Right atrium auricular region (tissue), 2 donors: ENCODE measurements at places on chromosomes 12 and 14. TPM values are rescaled to one million over a fixed set of nuclear protein-coding genes. Genes with fewer than 3 reads are reported as not detected.

DNA sequence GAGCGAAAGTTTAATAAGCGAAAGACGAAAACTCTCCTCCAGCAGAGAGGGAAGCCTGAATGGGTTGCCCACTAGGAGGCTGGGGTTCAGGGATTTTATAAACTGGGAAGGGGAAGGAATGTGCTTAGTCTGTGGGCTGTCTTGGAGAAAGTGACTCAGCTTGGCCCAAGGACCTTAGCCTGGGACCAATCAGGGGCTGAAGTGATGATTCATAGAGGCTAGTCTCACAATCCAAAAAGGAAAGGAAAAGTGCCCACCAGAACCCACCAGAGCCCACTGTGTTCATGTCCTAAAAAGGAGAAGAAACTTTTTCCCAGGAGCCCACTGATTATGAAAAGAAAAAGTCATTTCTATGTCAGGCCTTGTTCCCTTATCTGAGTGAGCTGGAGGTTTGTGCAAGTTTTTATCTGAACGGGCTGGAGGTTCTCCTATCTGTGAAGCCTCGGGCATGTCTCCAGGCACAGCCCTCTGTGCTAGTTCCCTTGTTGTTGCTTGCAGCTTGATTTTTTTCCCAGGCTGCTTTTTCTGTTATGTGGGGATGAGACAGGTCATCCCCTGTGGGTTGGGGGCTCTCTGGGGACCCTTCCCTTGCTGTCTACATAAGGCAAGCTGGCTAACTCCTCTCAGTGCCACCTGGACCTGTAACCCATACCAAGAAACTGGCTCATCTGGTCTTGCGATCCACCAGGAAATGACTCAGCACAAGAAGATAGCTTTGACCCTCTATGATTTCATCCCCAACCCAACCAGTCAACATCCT, 8.3 kb upstream of the GOLGA5 start:
- peak; percentile 82 for DNase-seq

DNA sequence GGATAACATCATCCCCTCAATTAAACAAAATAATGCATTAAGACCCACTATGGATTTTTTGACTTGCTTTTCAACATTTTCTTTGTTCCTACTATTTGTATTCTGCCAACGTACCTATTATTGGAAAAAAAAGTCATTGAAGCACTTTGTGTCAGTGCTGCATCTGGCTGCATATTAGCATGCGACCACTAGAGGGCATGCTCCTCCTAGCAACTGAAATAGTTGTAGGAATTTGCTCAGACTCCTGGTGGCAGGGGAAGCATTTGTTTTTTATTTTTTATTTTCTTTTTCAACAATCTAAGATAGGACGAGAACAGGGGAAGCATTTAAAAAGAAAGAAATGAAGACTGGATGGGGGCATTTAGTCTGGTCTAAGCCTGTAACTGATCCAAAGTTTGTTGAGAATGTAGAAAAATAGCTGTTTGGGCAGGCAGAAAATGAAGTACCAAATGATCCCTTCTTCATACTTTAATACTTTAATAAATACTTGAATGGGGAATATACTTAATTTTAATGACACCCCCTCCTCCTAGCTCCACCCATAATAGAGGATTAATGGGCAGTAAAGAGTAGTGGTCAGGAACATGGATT, 14.5 kb upstream of the CLEC4A start:
- DNase-seq: peak; percentile 81

DNA sequence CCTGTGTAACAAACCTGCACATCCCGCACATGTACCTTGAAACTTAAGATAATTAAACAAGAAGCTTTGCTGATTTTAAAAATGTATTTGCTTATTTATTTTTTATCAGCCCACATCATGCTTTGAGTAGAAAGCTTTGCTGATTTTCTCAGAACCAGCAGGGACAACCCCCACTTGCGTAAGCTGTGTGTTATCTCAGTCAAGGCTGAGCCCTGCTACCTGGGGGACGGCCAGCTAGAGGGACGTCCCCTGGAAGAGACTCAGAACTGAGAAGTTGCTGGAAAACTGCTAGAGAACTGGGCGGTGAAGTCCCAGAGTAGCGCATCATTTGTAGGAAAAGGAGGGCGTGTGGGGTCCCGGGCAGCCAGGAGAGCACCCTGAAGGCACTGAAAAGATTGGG, 4.1 kb upstream of the PLEK2 start:
- DNase-seq: no peak

DNA sequence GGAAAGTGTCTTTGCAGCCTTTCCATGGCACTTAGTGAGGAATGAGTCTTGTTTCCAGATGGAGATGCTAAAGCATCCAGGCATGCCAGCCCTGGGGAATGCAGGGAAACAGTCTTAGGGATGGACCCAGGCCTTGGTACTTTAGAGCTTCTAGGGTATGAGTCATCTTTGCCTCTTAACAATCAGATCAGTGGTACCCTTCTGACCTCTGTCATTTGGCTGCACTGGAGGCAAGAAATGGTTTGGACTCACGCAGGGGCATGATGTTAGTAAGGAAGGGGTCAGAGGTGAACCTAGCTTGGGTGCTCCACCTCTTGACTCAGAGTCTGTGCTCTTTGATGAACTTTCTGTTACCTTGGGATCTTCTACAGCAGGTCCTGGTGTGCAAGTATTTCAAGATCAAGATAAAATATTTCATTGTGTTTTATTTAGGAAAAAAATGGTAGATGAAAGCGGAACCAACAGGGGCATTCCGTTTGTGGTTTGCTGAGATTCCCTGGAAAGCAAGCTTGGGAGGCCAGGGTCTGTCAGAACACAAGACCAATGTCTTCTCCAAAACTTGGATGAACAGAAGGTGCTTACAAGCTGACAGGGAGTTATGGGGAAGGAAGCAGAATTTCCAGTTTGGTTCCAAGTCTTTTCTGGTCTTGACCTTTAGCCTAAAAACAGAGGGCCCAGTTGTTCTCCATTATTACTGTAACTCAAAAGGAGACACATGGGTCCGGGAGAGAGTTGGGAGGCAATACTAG, 216.2 kb downstream of the ZFP36L1 start:
- DNase-seq: no peak

DNA sequence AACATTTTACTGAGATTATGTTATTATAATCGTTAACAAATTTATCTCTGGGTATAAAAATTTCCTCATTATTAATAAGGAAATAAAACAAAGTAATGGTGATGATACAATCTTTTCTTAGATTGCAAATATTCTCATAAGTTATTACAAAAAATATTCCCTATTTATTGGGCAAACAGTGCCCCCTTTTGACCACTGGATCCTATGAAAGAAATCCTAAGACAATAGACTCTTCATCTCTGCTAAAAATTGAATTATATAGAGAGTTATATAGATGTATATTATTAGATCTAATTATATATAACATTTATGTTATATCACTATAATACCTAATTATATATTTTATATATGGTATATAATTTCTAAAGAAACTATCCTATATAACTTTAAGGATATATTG, 94.2 kb upstream of the FGD4 start:
- no peak for DNase-seq

- DNase-seq: no peak
Observed at GRCh38 chr12:80946591-80946990, 8.9 kb upstream of the LIN7A start.

- DNase-seq: no peak
Observed at GRCh38 chr14:51873221-51873893, 12.9 kb downstream of the GNG2 start.

GRCh38 chr12:75581515-75581914, 70.1 kb upstream of the KRR1 start:
- no peak for DNase-seq

REP15 gene
- 3.1 TPM for total RNA-seq

DNA sequence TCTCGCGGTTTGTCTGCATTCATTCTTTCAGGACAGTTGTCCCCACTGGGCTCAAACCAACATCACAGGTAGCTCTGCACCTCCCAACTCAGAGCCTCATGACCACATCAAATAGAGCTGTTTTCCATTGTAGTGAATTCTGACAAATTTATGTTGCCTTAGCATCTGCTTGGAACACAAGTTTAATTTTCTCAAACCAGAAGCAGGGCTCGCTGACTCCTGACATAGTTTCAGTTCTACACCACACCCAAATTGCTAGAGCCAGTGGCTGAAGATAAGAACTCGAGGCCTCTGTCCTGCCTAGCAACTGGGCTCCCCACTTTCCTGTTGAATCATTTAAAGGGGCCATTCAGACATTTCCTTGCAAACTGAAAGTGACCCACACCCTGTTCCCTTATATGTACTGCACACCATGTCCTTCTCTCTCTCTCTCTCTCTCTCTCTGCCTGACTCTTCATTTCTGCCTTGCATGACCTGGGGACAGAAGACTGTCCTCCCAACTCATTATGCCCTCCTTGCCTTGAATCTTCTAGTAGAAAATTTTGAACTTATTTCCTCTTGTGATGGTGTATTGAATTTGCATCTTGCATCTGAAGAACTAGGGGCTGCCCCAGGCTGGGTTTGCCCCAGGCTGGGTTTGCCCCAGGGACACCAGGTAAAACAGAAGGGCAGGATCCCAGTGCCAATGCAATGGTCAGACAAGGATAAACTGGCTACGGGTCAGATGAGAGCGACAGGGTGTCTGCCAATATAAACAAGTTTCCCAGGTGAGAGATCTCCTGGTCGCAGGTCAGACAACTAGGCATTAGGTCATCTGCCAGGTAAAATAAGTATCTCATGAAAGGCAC, 9.7 kb upstream of the WSCD2 start:
- DNase-seq: no peak

CLEC1A gene
- 0.93 TPM for total RNA-seq

DNA sequence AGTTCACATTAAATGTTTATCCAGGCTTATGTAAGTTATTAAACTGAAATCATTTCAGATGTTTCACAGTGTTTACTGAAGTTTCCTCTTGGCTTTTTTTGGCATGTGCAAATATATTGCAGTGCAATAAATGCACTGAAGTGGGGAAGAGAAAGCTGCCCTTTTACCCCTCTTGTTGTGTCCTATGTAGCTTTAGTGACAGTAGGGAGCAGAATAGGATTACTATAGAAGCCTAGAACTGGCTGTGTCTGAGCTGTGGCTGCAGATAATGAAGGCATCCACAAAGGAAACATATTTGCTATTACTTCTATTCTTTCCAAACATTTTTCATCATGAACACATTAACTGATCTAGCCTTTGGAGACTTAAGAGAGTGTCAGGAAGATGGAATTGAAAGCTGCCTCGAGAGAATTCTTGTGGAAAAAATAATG, 24.1 kb upstream of the CNTN1 start:
- no peak for DNase-seq

DNA sequence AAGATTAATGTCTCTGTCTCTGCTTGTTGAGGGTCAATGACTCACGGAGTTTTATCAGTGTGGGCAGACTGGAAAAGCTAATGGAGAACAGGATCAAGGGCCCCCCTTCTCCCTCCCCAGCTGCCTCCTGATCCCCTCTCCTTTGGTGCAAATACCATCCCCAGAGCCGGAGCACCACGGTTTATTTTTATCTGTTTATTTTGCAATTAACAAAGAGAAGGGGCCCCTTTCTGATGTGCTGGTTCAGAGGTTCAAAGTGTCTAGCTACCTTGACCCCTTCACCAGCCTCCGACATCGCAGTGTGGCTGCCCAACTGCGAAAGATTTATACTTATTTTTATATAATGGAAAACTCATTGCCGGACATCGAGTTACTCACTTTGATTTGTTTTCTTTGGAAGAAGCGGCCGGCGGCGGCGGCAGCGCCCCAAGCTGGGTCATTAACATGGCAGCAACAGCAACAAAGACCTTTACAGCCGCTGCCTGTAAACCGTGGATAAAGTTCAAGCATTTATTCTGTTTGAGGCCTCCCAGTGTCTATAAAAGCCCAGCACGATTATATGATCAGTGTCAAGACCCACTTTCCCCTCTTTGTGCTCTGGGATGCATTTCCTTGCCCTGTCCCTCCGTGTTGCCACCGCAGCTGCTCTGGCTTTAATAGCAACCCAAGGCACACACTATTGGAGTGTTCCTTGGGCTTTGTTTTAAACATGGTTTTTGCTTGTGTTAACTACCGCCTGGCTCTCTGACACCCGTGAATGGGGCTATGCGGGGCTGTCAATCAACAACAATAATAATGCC, 47.4 kb upstream of the PARP11 start:
- DNase-seq: no peak

GRCh38 chr14:66284346-66284745, 201.8 kb upstream of the CCDC196 start:
- no peak for DNase-seq

DNA sequence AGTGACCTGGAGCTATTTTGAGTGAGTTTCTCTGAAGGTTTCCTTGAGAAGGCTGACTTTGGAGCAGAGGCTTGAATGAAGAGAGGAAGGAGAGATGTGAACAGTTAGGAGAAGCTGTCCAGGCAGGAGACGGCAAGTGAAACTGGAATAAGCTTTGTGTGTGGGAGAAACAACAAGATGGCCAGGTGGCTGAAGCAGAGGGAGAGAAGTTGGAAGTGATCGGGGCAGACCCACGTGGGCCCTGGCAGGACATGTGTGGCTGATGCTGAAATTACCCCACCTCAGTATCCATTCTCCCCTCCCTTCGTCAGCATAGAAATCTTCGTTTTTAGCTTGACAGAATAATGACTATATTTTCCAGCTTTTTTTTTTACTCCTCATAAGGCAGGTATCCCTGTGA, 809.2 kb upstream of the TMEM132C start:
- no peak for DNase-seq

PLCZ1 gene
- not detected for total RNA-seq

GRCh38 chr12:77167801-77168200, 102.4 kb upstream of the E2F7 start:
- no peak for DNase-seq

DNA sequence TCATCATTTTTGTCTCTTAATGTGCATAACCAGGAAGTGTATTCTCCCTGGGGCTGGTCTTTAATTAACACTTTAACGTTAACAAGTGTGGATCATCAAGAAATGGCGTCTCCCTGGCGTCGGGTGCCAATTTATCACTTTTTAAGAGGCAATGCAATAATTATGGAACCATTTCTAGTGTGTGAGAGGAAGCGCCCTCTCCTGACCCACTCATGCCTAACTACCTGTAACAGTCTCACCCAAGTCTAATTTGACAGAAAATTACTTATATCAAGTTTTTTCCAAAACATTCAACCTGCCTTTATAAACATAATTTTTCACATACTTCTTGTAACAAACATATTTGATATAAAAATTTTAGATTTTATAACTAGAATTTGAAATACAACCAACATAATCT, 905.3 kb upstream of the MDGA2 start:
- no peak for DNase-seq

DNA sequence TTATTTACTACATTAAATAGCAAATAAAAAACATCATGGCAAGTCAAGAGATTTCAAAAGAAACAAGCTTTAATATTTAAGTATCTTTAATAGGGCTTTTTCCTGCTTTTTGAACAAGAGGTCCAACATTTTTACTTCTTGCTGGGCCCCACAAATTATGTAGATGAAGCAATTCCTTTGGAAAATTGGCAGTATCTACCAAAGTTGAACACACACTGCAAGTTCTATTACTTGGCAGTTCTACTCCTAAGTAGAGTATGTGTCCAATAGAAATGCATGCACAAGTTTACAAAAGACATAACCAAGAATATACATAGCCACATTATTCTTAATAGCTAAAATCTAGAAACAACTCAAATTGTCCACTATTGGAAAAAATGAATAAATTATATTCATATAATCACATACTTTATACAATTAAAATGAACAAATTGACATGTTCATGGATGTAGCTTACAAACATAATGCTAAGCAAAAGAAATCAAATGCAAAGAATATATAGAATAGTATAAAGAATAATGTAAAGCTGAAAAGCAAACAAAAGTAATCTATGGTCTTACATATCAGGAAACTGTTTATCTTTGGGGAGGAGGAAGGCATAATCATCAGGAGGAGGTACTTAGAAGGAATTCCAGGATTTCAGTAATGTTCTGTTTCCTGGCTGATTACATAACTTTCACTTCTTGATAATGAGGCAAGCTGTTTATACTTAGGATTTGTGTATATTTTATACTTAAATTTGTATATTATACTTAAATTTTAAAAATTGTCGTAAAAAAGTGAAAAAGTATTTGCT, 6.5 kb upstream of the TMBIM4 start:
- no peak for DNase-seq
